Glutamatergic neuron (in vitro differentiated cells): ENCODE measurements at places on chromosomes 2 and 18. TPM values are rescaled to one million over a fixed set of nuclear protein-coding genes. Genes with fewer than 3 reads are reported as not detected.

Gene KCNIP3
- 7.3 TPM for total RNA-seq

Gene AKAIN1
- 14.1 TPM for total RNA-seq

Gene G6PC2
- total RNA-seq = not detected

DNA sequence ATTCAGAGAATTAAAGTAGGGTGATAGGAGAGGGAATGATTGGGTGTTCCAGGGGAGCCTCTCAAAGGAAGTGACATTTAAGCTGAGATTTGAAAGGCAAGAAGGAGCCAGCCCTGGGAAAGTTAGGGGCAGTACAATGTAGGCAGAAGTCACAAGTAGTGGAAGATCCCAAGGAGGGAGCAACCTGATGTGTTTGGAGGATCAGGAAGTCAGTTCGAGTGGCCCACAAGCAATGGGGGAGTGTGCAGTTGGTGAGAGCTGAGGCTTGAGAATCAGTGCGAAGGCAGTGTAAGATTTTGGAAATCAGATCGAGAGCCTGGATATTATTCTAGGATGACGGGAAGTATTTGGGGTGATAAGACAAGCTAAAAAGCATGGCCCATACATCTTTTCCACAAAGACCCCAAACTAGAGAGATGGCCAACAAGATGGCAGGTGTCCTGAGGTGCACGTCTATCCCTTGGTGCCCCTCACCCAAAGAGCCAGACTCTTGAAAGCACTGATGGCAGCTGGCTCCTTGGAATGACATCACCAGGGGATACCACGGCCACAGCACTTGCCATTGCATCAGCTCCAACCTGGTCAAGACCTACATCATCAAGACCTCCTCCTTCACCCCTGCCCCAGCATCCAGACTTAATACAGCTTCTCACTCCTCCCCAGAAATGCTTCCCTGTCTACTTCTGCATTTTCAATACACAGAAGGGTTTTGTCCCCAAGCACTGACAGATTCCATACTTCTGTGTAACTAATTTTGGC is 127.3 kb downstream of the BCL2 start:
- no peak for DNase-seq

DNA sequence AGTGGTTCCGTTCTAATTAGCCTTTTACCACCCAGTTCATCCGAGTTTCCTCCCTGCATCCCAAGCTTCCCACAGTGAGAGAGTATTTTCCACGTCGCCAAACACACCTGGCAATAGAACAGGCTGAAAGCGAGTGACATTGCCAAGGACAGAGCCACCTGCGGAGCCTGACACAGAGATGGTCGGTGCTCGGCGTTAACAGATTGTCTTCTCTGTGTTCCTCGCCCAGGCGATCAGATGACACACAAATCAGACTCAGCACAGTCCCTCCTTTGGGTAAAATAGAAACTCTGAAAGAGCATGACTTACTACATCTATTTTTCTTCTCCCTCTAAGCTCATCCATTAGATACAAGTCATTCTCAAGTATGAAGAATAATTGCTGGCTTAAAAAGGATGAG is 107.7 kb downstream of the CD226 start:
- no peak for DNase-seq

DNA sequence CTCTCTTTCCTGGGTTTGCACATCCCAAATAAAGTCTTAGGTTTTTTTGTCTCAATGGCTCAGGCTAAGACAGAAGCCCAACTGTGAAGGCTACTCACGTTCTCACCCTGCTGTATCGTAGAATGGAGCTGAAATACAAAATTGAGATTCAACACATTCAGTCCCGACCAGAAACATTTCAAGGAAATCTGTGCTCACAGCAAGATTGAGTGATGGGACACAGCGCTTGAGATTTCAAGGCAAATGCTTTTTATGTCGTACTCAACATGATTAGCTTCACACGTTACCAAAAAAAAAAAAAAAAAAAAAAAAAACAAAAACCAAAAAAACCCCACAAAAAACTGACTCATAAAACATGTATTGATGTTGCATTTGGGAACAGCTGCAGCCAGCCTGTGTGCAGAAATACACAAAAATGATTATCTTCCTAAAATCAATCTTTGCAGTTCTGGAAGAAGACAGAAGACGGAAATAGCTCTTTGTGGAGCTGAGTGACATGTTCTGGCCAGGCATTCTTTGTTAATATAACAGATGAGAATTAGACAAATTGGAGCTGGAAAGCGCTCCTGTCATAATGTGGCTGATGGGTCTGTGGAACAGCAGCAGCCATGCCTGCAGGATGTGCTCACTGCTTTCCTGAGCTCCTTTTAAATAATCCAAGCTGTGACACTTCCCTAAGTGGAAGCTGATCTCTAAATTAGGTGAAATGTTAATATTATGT is 453.2 kb downstream of the LPIN1 start:
- DNase-seq = no peak

GRCh38 chr2:16212321-16212720 is 272.0 kb downstream of the MYCN start:
- DNase-seq = no peak

GRCh38 chr18:23244401-23244800 is 109.1 kb downstream of the CABLES1 start:
- peak; percentile 32 for DNase-seq

DNA sequence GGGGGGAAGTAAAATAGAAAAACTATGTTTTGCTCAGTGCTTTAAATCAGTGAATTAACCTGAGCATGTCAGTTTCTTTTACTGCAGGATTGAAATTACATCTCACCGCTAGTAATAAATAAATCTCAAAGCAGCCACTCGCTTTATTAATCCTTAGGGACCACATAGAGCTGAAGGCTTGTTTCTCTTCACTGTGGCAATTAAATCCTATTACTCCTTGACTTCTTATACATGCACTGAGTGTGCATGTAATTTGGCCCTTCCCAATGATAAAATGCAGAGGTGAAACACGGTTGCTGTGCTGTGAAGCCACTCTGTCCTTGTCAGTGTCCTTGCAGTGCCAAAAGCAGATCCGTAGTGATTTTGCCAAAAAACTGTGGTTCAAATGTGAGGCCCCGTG is 77.1 kb upstream of the RBM44 start:
- no peak for DNase-seq
